ENCODE measurements at places on chromosomes 2 and 18.

GRCh38 chr18:56921896-56922480, 224.9 kb upstream of the BOD1L2 start:
- DNase-seq = no peak

GRCh38 chr2:42804891-42805290, 12.5 kb upstream of the HAAO start:
- no peak for DNase-seq

- no peak for DNase-seq
These were observed 41.5 kb downstream of the NCKAP5 start for GRCh38 chr2:133526530-133527300.

- DNase-seq = no peak
These were observed 29.8 kb upstream of the TMEM131 start for GRCh38 chr2:98025481-98026037.

All from neuronal stem cell (in vitro differentiated cells).